ENCODE measurements at places on chromosomes 2 and 18. TPM values are rescaled to one million over a fixed set of nuclear protein-coding genes. Genes with fewer than 3 reads are reported as not detected.

- no peak for DNase-seq
These were observed 74.3 kb downstream of the LONRF2 start for GRCh38 chr2:100248044-100248330.

GRCh38 chr2:75476761-75477160 lies 84.0 kb downstream of the EVA1A start:
- DNase-seq, result no peak

- no peak for DNase-seq
These were observed 12.7 kb upstream of the SMAD4 start for GRCh38 chr18:51017140-51017879.

- no peak for DNase-seq
These were observed 859.5 kb upstream of the CNTNAP5 start for GRCh38 chr2:123165616-123166015.

DNA sequence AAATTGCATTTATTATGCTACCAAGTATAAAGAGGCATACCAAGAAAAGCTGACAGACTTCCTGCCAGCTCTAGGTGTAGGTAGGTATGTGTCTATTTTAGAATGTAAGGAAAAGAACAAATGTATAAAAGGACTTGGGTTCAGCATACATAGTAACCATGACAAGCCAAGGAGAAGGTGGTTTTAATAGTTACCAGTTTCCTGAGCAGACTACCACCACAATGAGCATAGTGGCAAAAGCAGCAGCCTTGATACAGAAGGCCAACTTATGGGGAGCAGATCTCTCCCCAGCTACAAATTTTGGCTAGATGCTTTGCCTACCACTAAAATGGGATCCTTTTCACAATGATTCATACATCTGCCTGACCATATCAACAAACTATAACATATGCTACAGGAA lies 34.5 kb downstream of the METTL8 start:
- no peak for DNase-seq

MRO gene
- total RNA-seq, result 3.4 TPM

HTR2B gene
- total RNA-seq, result 6.9 TPM

BIN1 gene
- total RNA-seq, result 23.6 TPM

KCNG2 gene
- total RNA-seq, result 0.15 TPM
